ENCODE measurements at places on chromosomes 4 and X. TPM values are rescaled to one million over a fixed set of nuclear protein-coding genes. Genes with fewer than 3 reads are reported as not detected.

- no peak for DNase-seq
- H3K27ac ChIP-seq = peak overlapping the region; percentile 73
- no peak overlapping the region for H3K4me3 ChIP-seq
- peaks cover 9% of the 10 kb centered on the region for H3K4me1 ChIP-seq
These were observed 6.2 kb upstream of the AFF1 start for GRCh38 chr4:86928400-86929255.

- DNase-seq = peak; percentile 4
- no peak overlapping the region for H3K27ac ChIP-seq
- no peaks in the 10 kb centered on the region for H3K36me3 ChIP-seq
These were observed 522.9 kb downstream of the FAT4 start for GRCh38 chr4:125837493-125838201.

- no peaks in the 10 kb centered on the region for H3K27me3 ChIP-seq
- peak overlapping the region; percentile 58 for H3K4me3 ChIP-seq
- no peak overlapping the region for H3K27ac ChIP-seq
These were observed 1.8 kb downstream of the CCNI start for GRCh38 chr4:77073981-77074380.

- H3K36me3 ChIP-seq = no peaks in the 10 kb centered on the region
- no peak for DNase-seq
- H3K27me3 ChIP-seq = peaks cover 28% of the 10 kb centered on the region
- H3K4me1 ChIP-seq = no peaks in the 10 kb centered on the region
These were observed 115.7 kb upstream of the GATB start for GRCh38 chr4:151876381-151876988.

Gene SLC26A1
- 0.09 TPM for polyA plus RNA-seq

DNA sequence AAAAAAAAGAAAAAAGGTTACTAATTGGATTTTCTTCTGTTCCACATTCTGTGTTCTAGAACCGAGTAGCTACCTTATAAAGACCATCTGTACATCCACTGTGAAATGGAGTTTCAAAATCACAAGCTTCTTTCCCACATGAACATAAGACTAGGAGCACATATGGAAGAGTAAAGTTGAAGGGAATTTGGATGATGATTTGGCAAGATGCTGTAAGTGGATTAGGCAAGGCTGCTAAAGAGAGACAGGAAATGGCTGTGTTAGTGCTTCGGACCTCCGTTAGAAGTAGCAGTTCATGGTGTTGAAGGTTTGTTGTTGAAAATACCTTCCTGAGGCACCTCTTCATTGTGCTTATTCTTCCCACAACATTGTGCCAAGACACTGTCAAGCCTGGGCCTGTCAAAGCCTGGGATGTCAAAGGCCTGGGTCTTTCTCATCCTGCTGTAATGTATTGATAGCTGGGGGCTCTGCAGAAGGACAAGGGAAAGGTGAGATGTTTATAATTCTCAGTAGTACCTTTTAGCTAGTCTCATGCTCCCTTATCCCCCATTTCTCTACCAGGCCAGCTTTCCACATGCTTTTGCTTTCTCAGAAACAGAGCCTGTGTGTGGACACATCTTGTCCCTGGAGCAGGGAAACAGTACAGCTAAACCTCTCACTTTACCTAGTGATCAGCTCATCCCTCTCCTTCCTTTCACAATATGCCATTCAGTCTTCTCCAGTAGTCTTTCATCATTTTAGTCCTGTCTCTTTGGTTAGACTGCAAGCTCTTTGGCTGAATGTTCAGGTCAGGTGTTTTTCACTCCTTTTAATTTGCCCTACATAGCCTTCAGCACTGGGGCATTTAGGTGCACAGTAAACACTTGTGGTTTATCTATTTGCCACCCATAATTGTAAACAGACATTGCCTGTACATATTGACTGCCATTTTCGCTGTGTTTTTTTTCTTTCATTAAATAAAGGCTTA is 37.9 kb upstream of the CYP2U1 start:
- DNase-seq = peak; percentile 8
- peaks cover 10% of the 10 kb centered on the region for H3K27me3 ChIP-seq
- H3K4me3 ChIP-seq = no peak overlapping the region
- no peaks in the 10 kb centered on the region for H3K36me3 ChIP-seq
- H3K27ac ChIP-seq = no peak overlapping the region
- peaks cover 6% of the 10 kb centered on the region for H3K4me1 ChIP-seq

Gene VEGFD
- 0.19 TPM for polyA plus RNA-seq

GRCh38 chrX:47723689-47724088 is 64.7 kb upstream of the UXT start:
- peaks cover 4% of the 10 kb centered on the region for H3K27me3 ChIP-seq
- H3K4me3 ChIP-seq = no peak overlapping the region
- no peaks in the 10 kb centered on the region for H3K36me3 ChIP-seq
- no peak overlapping the region for H3K27ac ChIP-seq
- no peak for DNase-seq
- H3K4me1 ChIP-seq = no peaks in the 10 kb centered on the region

Gene HDX
- 1.8 TPM for polyA plus RNA-seq
